Gastrocnemius medialis (tissue), 4 donors: ENCODE measurements at places on chromosomes 2 and 18. TPM values are rescaled to one million over a fixed set of nuclear protein-coding genes. Genes with fewer than 3 reads are reported as not detected.

DNA sequence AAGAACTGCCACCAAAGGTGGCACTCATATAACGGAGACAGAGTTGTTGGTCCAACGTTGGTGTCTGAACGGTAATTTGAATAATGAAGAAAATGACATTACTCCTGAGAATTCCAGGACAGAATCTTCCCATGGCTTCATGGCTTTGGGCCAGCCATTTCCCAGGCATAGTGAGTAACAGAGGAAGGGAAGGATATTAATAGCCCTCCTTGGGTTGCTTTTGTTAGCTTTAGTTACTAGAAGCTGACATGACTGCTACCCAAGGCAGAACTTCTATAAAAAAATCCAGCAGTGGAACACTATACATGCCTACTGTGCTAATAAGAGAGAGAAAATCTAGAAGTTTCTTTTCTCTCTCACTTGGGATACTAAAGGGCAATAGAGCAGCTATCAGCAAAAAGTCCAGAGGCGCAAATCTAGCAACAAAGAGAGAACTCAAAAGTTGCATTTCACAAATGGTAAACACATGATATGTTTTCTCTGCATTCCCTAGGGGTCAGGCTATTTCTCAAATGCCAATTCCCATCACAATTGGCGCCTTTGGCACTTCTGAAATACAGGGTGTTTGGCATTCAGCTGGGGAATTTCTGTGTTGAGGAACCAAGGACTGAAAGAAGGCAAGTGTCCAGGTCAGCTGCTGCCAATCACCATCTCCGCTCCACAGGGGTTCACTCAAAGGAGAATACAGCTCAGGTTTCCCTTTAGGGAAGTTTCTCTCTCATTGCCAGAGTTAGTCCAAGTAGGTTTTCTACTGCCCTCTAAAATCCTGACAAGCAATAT is 160.8 kb upstream of the KYNU start:
- no peak overlapping the region for H3K4me3 ChIP-seq
- no peak for DNase-seq
- no peak overlapping the region for H3K27ac ChIP-seq
- H3K4me1 ChIP-seq, result no peaks in the 10 kb centered on the region
- H3K27me3 ChIP-seq, result no peaks in the 10 kb centered on the region
- no peaks in the 10 kb centered on the region for H3K36me3 ChIP-seq

DNA sequence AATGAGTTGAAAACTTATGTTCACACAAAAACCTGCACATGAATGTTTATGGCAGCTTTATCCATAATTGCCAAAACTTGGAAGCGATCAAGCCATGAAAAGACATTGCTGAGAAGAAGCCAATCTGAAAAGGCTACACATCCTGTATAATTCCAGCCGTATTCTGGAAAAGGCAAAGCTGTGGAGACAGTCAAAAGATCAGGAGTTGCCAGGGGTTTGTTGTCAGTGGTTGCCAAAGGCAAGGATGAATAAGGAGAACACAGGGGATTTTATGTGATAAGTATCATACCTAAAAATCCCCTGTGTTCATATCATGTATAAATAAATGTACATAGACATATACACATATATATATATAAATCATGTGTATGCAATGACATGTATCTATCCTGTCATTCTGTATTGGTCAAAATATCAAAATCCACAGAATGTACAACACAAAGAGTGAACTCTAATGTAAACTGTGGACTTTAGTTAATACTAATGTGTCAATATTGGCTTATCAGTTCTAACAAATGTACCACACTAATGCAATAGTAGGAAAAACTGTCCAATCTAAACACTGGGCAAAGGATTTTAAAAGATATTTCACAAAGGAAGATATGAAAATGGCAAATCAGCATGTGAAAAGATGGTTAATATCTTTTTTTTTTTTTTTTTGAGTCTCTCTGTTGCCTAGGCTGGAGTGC is 75.8 kb downstream of the PTRHD1 start:
- no peaks in the 10 kb centered on the region for H3K27me3 ChIP-seq
- H3K4me3 ChIP-seq, result no peak overlapping the region
- H3K36me3 ChIP-seq, result no peaks in the 10 kb centered on the region
- DNase-seq, result no peak
- H3K4me1 ChIP-seq, result peaks cover 30% of the 10 kb centered on the region
- no peak overlapping the region for H3K27ac ChIP-seq

- no peak overlapping the region for H3K27ac ChIP-seq
- H3K4me3 ChIP-seq, result no peak overlapping the region
- H3K27me3 ChIP-seq, result no peaks in the 10 kb centered on the region
Observed at GRCh38 chr2:238281826-238282480, 6.5 kb downstream of the PER2 start.

- H3K27ac ChIP-seq, result no peak overlapping the region
- H3K4me1 ChIP-seq, result peaks cover 9% of the 10 kb centered on the region
- no peaks in the 10 kb centered on the region for H3K36me3 ChIP-seq
- no peak overlapping the region for H3K4me3 ChIP-seq
Observed at GRCh38 chr18:22563164-22563583, 145.5 kb upstream of the CTAGE1 start.

- no peaks in the 10 kb centered on the region for H3K4me1 ChIP-seq
- H3K4me3 ChIP-seq, result no peak overlapping the region
- no peaks in the 10 kb centered on the region for H3K36me3 ChIP-seq
- DNase-seq, result no peak
Observed at GRCh38 chr2:102313025-102313424, 1.7 kb downstream of the IL1RL1 start.

DNA sequence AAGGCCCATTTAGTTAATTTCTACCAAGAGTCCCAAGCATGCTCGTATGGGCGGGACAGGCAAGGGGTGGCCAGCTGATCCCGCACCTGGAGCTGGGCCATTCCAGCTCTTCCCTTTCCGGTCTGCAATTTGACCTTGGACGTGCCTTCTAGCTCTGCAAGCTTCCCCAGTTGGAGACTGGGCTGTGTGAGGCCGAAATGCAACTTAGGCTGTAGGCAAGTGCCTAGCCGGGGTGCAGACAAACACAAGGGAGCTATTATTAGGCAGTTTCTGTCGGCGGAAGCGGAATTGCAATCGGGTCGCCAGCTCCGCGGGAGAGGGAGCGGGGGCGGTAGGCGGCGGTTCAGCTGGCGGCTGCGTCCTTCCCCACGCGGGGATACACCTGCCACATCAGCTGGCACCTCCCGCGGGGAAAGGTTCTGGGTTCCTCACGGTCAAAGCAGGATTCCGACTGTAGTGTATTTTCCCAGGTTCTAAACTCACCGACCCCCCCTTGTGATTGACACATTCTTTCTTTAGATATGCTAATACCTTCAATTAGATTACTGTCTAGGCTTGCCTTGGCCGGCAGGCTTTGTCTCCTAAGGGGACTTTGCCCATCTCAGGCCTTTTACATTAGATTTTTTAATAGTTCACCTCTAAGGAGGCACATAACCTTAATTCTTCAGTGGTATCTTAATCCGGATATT is 17.1 kb upstream of the ZNF532 start:
- H3K27me3 ChIP-seq, result no peaks in the 10 kb centered on the region
- H3K27ac ChIP-seq, result peak overlapping the region; percentile 78
- peaks cover 14% of the 10 kb centered on the region for H3K4me1 ChIP-seq
- H3K4me3 ChIP-seq, result peak overlapping the region; percentile 49

GRCh38 chr18:67646890-67647289 is 130.4 kb upstream of the DSEL start:
- H3K4me1 ChIP-seq, result no peaks in the 10 kb centered on the region
- no peaks in the 10 kb centered on the region for H3K27me3 ChIP-seq

DNA sequence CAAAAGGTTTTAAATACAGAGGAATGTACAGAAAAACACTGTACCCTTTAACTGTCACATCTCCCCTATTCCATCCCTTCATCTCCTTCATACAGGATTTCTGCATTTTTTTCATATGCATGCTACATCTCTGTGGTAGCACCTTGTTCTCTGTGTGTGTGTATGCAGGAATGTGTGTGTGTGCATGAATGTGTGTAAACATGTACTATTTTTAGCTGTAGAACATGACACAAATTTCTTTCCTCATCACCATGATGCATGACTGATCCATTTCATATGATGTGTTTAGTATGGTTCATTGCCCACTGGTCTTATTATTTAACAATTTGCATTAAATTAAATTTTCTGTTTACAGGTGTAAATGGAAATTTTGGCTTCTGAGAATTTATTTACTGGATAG is 21.5 kb upstream of the ZEB2 start:
- H3K4me3 ChIP-seq, result no peak overlapping the region
- no peak for DNase-seq
- no peak overlapping the region for H3K27ac ChIP-seq
- H3K36me3 ChIP-seq, result no peaks in the 10 kb centered on the region
- no peaks in the 10 kb centered on the region for H3K4me1 ChIP-seq

GRCh38 chr2:159832858-159833257 is 34.9 kb upstream of the CD302 start:
- no peak overlapping the region for H3K27ac ChIP-seq
- DNase-seq, result no peak
- H3K4me3 ChIP-seq, result no peak overlapping the region
- H3K36me3 ChIP-seq, result no peaks in the 10 kb centered on the region
- no peaks in the 10 kb centered on the region for H3K27me3 ChIP-seq
- no peaks in the 10 kb centered on the region for H3K4me1 ChIP-seq

GRCh38 chr2:218872645-218873358 is 7.8 kb upstream of the WNT10A start:
- peaks cover 66% of the 10 kb centered on the region for H3K27me3 ChIP-seq
- no peaks in the 10 kb centered on the region for H3K4me1 ChIP-seq
- H3K4me3 ChIP-seq, result no peak overlapping the region
- H3K36me3 ChIP-seq, result no peaks in the 10 kb centered on the region
- DNase-seq, result no peak

GRCh38 chr2:39510140-39510539 is 73.1 kb upstream of the MAP4K3 start:
- H3K36me3 ChIP-seq, result no peaks in the 10 kb centered on the region
- H3K27me3 ChIP-seq, result no peaks in the 10 kb centered on the region
- DNase-seq, result no peak
- H3K4me3 ChIP-seq, result no peak overlapping the region

DNA sequence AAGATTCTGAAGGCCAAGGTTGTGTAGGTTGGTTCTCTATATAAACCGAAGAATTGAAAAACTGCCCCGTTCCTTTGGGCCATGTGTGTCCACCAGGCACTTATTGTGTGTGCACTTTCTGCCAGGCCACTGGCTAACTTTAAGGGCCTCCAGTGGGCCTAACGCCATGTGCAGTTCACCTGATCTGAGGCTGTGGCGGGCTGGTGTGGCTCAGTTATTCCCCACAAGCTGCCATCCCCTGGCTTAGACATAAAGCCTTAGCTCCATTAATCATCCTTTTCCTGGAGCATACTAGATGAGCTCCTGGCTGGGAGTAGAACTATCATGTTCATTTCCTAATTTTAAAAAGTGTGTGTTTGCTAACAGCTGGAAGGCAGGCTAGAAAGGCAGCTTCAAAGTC is 304.1 kb upstream of the TNP1 start:
- no peaks in the 10 kb centered on the region for H3K36me3 ChIP-seq
- DNase-seq, result peak; percentile 69
- peak overlapping the region; percentile 53 for H3K27ac ChIP-seq
- H3K27me3 ChIP-seq, result no peaks in the 10 kb centered on the region

Gene PJVK
- 0.16 TPM for total RNA-seq

Gene UCN
- not detected for total RNA-seq

Gene CCDC121
- 1.1 TPM for total RNA-seq

Gene MPV17
- total RNA-seq, result 11.9 TPM

Gene PLGLB1
- total RNA-seq, result 0.75 TPM

Gene CPO
- 0.29 TPM for total RNA-seq

Gene TTN
- total RNA-seq, result 4,552 TPM

Gene DGKD
- 26.3 TPM for total RNA-seq
